MCF 10A (cell line): ENCODE measurements at places on chromosomes 4 and X. TPM values are rescaled to one million over a fixed set of nuclear protein-coding genes. Genes with fewer than 3 reads are reported as not detected.

- H3K36me3 ChIP-seq: no peaks in the 10 kb centered on the region
- H3K27ac ChIP-seq: no peak overlapping the region
- peak; percentile 26 for DNase-seq
Observed at GRCh38 chr4:78779280-78779679, 3.1 kb downstream of the BMP2K start.

- H3K27me3 ChIP-seq: peaks cover 53% of the 10 kb centered on the region
- DNase-seq: no peak
- H3K4me3 ChIP-seq: peak overlapping the region; percentile 57
- H3K27ac ChIP-seq: peak overlapping the region; percentile 86
- no peaks in the 10 kb centered on the region for H3K36me3 ChIP-seq
- peaks cover 6% of the 10 kb centered on the region for H3K4me1 ChIP-seq
Observed at GRCh38 chrX:115582616-115583495, 21.9 kb downstream of the PLS3 start.

DNA sequence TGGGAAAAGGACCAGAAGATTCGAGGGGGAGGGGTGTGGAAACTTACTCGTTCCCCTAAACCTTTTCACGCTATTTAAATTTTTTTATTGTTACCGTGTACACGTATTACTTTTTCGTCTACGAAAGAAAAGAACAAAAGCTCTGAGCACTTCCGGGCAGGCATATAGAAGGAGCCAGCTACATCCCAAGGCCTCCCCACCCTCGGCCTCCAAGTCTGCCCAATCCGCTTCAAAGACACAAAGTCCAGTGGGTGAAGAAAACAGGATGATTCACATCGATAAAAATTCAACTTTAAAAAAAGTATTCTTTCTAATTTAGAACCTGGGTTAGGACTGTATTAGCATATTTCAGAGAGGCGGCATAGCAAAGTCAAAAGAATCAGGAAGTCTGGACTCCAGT, 23.1 kb downstream of the SEL1L3 start:
- peaks cover 12% of the 10 kb centered on the region for H3K4me1 ChIP-seq
- no peak for DNase-seq
- no peaks in the 10 kb centered on the region for H3K27me3 ChIP-seq
- no peak overlapping the region for H3K27ac ChIP-seq
- H3K4me3 ChIP-seq: no peak overlapping the region

- H3K27me3 ChIP-seq: no peaks in the 10 kb centered on the region
- H3K4me1 ChIP-seq: no peaks in the 10 kb centered on the region
- no peak overlapping the region for H3K4me3 ChIP-seq
- no peaks in the 10 kb centered on the region for H3K36me3 ChIP-seq
Observed at GRCh38 chr4:32884198-32884597, 2164.0 kb downstream of the PCDH7 start.

DNA sequence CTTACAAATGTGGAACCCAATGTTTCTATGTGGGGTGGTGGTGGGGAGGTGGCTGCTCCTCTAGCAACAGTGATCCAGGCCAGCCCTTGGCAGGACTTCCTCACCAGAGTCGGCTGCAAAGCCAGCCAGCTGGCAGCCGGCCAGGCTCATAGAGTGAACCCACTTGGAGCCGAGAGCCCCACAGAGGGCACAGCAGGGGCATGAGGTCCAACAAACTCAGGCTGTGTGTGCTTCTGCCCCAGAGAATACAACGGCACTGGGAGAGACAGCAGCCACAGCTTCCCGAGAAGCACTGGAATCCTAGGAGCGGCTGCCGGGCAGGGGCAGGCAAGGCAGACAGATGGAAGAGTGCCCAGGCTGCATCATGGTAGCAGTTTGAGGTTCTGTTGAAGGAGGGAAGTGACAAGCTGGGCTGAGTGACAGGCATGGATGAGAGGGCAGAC, 23.5 kb upstream of the SOWAHD start:
- H3K4me3 ChIP-seq: no peak overlapping the region
- DNase-seq: peak; percentile 45
- peaks cover 18% of the 10 kb centered on the region for H3K27me3 ChIP-seq
- H3K4me1 ChIP-seq: peaks cover 6% of the 10 kb centered on the region

DNA sequence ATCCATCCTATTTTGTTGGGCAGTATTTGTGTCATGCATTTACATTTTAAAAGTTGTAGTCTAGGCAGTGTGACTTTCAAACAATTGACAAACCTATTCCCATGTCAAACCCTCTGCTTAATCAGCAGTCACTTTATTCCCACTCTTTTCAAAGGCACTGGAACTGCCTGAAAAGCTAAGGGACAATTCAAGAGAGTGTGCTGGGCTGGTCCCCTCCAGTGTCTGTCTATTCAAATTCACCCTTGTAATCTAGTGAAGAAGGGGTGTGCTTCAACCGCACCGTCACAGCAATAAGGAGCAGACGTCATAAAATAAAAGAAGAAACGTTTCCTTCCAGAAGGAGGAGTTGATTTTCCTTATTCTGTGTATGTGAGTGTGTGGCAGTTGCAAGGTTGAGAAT, 197.0 kb upstream of the MAD2L1 start:
- no peaks in the 10 kb centered on the region for H3K36me3 ChIP-seq
- H3K4me3 ChIP-seq: no peak overlapping the region
- H3K27ac ChIP-seq: no peak overlapping the region
- H3K4me1 ChIP-seq: no peaks in the 10 kb centered on the region

DNA sequence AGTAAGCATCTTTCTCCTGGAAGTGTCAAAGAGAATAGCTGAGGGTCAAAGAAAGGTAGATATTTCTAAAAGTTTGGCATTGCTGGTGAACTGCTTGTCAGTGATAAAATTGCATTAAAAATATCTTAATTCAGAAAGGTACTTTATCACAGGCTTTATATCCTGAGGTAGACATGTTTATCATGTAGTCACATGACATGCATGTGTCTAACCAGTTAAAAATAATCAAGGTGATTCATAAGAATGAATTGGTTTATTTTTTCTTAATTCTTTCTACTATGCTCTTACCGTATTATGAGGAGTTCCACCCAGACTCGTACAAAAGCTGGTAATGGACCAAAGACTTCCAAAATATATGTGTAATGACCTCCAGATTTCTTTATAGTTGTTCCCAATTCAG, 6.1 kb downstream of the SLC7A11 start:
- H3K27ac ChIP-seq: peak overlapping the region; percentile 74
- peak; percentile 16 for DNase-seq
- no peak overlapping the region for H3K4me3 ChIP-seq
- no peaks in the 10 kb centered on the region for H3K27me3 ChIP-seq
- H3K4me1 ChIP-seq: peaks cover 33% of the 10 kb centered on the region

DNA sequence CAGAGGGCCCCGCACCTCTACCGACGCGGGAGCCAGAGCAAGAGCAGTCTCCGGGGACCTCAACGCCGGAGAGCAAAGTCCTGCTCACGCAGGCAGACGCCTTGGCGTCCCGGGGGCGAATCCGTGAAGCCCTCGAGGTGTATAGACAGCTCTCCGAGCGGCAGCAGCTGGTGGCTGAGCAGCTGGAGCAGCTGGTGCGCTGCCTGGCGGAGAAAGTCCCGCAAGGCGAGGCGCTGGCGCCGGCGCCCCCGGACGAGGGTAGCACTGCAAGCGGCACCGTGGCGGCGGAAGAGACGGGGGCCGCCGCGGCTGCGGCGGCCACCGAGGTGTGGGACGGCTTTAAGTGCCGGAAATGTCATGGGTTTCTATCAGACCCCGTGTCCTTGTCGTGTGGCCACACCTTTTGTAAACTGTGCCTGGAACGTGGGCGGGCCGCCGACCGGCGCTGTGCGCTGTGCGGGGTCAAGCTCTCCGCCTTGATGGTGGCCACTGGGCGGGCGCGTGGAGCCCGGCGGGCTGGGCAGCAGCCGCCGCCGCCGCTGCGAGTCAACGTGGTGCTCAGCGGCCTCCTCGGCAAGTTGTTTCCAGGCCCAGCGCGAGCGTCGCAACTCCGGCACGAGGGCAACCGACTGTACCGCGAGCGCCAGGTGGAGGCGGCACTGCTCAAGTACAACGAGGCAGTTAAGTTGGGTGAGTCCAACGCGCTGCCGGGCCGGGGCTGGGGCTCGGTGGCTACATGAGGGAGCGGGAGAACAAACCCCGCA, 672 bp downstream of the LONRF3 start:
- peaks cover 5% of the 10 kb centered on the region for H3K36me3 ChIP-seq
- H3K4me1 ChIP-seq: peaks cover 7% of the 10 kb centered on the region
- H3K4me3 ChIP-seq: peak overlapping the region; percentile 74
- peaks cover 31% of the 10 kb centered on the region for H3K27me3 ChIP-seq
- H3K27ac ChIP-seq: no peak overlapping the region

DNA sequence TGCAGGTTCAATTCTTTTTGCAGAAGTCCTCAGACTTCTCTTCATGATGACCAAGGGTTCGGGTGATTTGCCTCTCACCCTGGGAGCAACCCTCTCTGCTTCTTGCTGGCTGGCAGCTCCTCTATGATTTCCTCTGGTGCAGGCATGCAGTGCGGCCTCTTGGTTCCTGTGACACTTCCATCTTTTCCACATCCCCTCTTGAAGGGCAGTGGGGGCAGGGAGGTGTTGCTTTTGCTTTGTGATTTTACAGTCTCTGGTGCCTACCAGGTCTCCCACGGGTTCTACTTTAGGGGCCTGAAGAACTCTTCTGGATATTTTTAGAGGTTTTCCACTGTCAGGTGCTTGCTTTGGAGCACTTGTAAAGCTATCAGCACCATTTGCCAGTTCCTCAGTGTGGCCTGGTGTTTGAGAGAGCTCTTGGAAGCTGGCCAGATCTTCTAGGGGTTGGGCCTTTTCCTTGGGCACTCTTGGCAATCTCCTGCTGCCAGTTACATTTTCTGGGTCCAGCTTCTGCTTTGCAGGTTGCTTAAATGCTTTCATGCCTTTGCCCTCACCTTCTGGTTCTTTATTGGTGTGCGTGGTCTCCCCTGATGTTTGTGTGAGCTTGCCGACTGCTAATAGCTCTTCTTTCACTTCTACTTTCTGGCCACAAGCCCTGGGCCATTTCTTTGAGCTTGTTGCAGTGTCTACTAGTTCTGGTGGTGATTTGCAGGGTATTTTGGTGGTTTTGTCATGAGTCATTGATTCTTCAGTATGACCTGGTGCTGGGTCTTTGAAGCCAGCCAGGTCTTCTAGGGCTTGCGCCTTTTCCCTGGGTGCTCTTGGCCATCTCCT, 11.5 kb upstream of the CHST7 start:
- no peaks in the 10 kb centered on the region for H3K36me3 ChIP-seq
- no peak overlapping the region for H3K4me3 ChIP-seq
- no peak overlapping the region for H3K27ac ChIP-seq
- DNase-seq: peak; percentile 43
- peaks cover 5% of the 10 kb centered on the region for H3K4me1 ChIP-seq

GRCh38 chr4:56444719-56445118, 8.7 kb downstream of the PAICS start:
- H3K4me1 ChIP-seq: peaks cover 25% of the 10 kb centered on the region
- H3K27me3 ChIP-seq: no peaks in the 10 kb centered on the region
- no peak overlapping the region for H3K4me3 ChIP-seq
- H3K36me3 ChIP-seq: peaks cover 89% of the 10 kb centered on the region
- H3K27ac ChIP-seq: peak overlapping the region; percentile 27

- no peaks in the 10 kb centered on the region for H3K27me3 ChIP-seq
- DNase-seq: no peak
- no peak overlapping the region for H3K27ac ChIP-seq
- H3K36me3 ChIP-seq: peaks cover 32% of the 10 kb centered on the region
- H3K4me1 ChIP-seq: peaks cover 12% of the 10 kb centered on the region
- H3K4me3 ChIP-seq: no peak overlapping the region
Observed at GRCh38 chr4:15027921-15028435, 25.7 kb downstream of the CPEB2 start.

DNA sequence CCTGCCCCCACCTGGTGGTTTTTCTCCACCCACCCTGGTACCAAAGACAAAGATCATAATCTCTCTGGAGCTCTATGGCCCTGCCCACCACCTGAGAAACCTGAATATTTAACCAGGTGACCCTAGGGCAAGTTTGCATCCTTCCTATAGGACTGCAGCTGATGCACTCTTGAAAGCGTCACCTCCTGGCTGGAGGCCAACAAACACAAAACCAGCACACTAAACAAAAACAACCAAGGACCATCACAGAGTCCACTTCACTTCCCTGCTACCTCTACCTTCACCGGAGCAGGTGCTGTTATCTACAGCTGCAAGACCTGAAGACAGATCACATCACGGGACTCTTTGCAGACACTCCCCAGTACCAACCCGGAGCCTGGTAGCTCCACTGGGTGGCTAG, 296.7 kb upstream of the FGF13 start:
- H3K27ac ChIP-seq: no peak overlapping the region
- H3K36me3 ChIP-seq: no peaks in the 10 kb centered on the region
- H3K27me3 ChIP-seq: no peaks in the 10 kb centered on the region
- H3K4me1 ChIP-seq: no peaks in the 10 kb centered on the region
- H3K4me3 ChIP-seq: no peak overlapping the region
- DNase-seq: no peak

DNA sequence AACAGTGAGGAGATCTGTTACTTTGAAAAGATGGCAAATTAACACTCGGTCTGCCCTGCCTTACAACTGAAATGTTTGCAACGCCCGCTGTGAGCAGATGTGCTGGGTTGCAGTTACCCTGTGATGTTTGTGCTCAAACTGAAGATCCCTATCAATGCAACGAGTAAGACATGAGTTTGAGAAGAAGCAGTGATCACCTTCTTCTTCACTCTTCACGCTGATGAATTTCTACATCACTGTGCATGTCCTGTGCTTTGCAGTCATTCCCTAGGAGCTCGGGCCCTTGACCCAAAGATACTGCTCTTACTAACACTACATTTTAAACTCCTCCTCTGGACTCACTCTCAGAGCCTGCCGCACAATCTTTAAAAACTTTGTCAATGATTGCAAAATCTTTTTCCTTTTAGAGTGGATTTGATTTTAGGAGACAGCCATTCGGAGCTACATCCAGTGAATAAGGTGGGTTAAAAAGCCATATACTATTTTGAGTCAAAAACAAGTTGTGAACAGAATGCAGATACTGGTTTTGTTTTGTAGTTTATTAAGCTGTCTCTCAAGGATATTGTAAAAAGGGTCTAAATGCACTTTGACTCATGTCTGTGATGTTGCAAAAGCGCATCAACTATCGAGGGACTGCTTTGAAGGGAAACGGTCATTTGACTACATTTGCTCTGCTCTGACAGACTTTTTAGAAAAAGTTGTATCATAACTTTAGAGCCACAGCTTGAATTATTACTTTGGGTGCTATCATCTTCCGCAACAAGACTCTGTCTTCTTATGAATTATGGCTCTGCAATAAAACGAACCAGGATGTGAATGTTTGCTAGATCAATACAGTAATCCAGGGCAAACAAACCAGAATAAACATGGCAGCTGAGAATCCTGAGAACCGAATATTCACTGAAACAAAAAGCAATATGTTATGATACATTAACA, 5.7 kb upstream of the RHOH start:
- no peak for DNase-seq
- no peak overlapping the region for H3K27ac ChIP-seq
- H3K36me3 ChIP-seq: no peaks in the 10 kb centered on the region
- no peaks in the 10 kb centered on the region for H3K27me3 ChIP-seq
- H3K4me1 ChIP-seq: peaks cover 5% of the 10 kb centered on the region
- no peak overlapping the region for H3K4me3 ChIP-seq

FAM9C gene
- not detected in 2 replicates for total RNA-seq

MAGEA2B gene
- total RNA-seq: not detected in 2 replicates

CT45A1 gene
- total RNA-seq: not detected in 2 replicates

MXRA5 gene
- total RNA-seq: not detected in 2 replicates

CEP44 gene
- total RNA-seq: 15.3 and 16.9 TPM in 2 replicates

NDNF gene
- 0.42 TPM in 1 of 2 replicates, not detected in the other for total RNA-seq
